ENCODE measurements at places on chromosomes 6 and 20.

DNA sequence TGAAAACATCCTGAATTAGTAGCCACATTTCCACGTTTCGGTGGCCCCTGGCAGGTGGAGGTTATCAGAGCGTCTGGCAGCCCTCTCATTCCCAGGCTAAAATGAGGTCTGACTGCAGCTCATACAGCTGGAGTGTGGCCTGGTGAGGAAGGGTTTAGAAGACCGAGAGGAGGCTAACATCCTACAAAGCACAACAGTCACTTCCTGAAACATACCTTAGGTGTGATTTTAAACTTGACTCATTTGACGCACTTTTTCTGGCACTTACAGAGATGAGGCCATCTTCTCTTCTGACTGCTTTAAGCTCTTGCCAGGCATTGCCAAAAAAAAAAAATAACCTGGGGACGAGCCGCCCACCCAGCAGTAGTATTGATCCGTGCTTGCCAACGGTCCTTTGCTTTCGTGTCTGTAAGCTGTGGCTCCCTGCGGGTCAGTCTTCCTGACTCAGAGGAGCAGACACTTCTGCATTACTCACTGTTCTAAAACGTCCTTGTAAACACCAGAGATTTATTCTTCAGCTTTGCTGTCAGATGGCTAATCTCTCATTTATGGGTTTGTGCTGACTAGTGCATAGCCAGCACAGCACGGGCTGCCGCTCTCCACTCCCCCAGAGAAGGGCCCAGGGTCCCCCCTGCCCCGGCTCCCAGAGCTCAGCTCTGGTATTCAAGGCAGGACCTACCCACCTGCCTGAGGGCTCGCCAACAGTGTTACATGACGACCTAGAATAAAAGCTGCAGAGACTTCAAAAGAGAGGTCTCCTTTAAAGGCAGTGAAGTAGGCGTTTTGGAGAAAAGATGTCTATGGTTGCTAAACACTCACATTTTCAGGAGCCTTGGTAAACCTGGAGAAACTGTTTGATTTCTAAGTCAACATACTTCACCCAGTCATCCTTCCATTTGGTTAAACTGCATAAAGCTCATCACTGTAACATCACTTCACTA is 78.5 kb upstream of the FRMD1 start:
- peak; percentile 76 for DNase-seq

DNA sequence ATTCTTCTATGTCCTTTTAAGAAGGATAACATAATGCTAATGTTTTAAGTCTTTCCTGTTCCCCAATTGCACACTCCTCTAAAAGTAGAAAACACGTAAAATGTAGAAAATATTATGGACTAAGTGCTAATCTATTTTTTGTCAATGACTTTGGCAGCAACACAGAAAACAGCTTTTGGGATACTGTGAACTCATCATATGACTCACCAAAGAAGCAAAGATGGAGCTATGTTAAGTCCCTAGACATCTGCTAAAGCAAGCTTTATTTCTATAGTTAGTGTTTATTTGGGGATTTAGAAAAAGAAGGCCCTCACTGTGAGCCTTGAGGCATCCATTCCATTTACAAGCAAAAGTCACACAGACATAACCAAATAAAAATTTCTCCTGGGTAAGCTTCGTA is 23.0 kb downstream of the OPN5 start:
- DNase-seq = peak; percentile 24

DNA sequence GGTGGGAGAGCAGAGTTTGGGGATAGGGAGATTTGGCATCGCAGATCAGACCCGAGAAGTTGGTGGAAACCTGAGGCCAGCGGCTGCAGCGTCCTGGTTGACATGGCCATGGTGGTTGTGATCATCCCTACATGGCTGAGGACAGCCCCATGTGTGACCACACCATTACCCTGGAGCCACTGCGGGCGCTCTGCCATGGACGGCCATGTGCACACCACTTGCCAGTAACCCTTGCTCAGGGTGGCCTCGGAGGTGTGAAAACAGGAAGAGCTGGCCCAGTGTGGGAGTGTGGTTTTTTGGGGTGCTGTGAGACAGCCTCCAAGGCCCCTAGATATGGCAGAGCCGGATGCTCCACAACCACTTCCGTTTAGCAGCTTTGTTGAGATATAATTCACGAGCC is 64.4 kb downstream of the TMEM242 start:
- no peak for DNase-seq

- no peak for DNase-seq
These were observed 6.3 kb upstream of the ZKSCAN8 start for GRCh38 chr6:28135393-28135792.

- DNase-seq = no peak
These were observed 606.0 kb downstream of the DHX35 start for GRCh38 chr20:39568109-39568508.

DNA sequence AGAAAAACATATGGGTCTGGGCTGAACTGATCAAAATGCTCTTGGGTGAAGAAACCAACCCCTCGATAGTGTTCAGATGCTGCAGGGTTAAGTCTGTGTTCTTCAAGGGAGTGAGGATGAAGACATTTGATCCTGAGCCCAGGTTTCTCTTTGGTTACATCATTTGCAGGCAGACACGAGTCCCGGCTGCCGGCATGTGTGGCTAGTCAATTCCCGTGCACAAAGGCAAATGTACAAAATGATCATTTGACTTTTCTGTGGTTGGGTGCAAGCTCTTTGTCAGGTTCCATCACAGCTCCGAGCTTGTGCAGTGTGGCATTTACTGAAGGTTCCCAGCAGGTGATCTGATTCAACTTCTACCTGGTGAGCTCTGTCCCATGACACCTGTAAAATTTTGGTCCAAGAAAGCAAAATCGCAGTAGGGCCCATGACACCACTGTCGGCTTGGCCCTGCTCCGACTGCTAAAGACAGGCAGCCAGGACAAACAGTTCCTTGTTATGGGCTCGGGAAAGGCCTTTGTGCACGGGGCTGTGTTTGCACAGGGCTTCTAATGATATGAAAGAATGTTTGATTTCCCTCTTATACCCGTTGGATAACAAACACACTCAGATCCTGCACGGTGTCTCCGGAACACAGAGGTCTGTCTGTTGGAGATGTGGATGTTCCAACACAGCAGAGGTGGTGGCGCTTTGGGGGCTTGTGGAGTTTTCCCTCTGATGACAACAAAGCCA is 46.9 kb downstream of the GJA10 start:
- DNase-seq = peak; percentile 28

DNA sequence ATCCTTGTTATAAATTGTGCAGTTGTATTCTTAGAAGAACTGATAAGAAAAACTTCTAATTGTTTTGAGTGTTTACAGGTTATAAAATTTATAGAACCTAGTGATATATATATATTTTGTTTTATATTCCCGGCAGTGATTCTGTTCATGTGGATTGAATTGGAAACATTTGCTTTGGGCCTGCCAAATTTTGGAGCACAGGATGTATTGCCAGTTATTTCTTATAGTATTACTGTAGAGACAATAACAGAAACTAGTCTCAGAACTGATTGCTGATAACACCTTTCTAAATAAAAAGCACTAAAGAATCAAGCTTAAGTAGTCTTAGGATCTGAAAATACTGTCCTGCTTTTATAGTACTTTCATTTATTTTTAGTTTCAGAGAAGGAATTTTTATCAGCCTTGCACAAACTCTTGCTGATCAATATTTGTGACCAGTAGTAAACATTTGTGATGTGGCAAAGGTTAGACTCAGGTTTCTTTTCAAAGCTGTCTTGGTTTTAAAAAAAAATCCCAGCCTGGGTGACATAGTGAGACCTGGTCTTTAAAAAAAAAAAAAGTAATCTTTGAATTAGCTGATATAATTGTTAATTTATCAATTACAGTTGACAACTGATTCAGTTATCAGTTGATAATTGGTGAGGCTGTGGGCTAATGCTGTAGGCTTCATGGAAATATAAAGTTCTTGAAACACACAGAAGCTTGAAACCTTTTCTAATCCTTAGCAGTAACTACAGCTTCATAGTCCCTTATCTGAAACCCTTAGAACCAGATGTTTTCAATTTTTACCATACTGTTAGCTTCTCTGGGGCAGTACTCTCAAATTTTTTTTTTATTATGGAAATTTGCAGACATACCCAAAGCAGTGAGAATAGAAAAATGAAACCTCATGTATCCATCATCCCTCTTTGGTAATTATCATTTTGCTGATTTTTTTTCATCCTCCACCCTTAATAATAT is 42.4 kb downstream of the RNGTT start:
- no peak for DNase-seq

- DNase-seq = no peak
These were observed 2.9 kb downstream of the DXO start for GRCh38 chr6:31968791-31969711.

DNA sequence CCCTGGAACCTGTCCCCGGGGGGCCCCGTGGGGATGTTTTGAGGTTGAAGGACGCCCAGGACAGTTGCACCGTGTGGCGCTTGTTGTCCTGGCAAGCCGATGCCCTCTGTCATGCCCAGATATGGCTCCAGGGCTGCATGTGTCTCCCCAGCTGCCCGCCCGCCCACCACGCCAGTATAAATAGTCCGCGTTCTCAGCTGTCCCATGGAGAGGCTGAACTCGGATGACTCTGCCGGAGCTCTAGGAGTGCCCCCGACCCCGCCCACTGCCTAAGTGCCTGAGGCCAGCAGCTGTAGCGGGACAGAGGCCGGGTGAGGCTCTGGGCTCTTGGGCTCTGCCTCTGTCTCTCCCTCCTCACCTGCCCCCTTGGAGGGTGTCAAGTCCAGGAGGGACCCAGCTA is 83.0 kb upstream of the GATA5 start:
- DNase-seq = no peak
